Heart right ventricle (tissue), 16 donors: ENCODE measurements at places on chromosomes 16 and 17. TPM values are rescaled to one million over a fixed set of nuclear protein-coding genes. Genes with fewer than 3 reads are reported as not detected.

GRCh38 chr16:64437706-64438324, 684.0 kb downstream of the CDH11 start:
- DNase-seq = peak; percentile 23

- DNase-seq = peak; percentile 46
Measured at GRCh38 chr16:87979352-87979751, 28.1 kb downstream of the BANP start.

DNA sequence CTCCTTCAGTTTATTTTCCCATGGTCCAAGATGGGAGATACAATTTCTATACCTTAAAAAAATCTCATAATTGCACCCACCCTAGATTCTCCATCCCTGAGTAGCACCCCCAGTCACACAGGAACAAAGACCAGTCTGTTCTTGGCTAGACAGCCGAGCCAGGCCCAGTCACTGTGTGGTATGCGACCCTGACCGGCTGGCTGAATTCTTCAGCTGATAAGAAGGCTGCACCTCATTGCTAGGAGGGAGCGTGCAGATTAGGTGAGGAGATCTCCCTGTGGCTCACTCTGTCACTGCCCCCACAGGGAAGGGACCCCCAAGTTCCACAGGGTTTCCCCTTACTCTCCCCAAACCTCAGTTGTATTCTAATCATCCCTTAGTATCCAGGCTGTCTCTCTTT, 138.7 kb downstream of the SALL1 start:
- DNase-seq = no peak

- peak; percentile 72 for DNase-seq
Measured at GRCh38 chr17:40553694-40554534, 11.4 kb downstream of the CCR7 start.

DNA sequence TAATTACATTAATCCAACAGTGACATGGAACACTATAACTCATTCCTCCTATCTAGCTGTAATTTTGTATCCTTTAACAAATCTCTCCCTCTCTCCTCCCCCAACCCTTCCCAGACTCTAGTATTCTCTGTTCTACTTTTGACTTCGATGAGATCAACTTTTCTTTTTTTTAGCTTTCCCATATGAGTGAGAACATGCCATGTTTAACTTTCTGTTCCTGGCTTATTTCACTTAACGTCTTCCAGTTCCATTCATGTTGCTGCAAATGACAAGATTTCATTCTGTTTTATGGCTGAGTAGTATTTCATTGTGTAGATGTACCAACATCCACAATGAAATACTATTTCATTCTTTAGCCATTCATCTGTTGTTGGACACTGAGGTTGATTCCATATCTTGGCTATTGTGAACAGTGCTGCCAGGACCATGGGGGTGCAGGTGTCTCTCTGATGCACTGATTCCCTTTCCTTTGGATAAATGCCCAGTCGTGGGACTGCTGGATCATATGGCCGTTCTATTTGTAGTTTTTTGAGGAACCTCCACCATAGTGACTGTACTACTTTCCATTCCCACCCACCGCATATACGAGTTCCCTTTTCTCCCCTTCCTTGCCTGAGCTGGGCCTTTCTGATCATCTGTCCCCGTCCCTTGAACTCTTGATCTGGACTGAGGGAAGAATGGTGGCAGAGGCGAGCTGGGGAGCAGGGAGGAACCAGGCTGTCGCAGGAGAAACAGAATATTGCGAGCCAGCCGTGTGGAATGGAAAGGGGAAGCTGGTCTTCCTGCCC, 7.7 kb upstream of the CEP295NL start:
- DNase-seq = no peak

GRCh38 chr17:574061-574460, 140.6 kb downstream of the VPS53 start:
- peak; percentile 86 for DNase-seq

GRCh38 chr17:30273373-30273772, 18.4 kb downstream of the BLMH start:
- DNase-seq = no peak

DNA sequence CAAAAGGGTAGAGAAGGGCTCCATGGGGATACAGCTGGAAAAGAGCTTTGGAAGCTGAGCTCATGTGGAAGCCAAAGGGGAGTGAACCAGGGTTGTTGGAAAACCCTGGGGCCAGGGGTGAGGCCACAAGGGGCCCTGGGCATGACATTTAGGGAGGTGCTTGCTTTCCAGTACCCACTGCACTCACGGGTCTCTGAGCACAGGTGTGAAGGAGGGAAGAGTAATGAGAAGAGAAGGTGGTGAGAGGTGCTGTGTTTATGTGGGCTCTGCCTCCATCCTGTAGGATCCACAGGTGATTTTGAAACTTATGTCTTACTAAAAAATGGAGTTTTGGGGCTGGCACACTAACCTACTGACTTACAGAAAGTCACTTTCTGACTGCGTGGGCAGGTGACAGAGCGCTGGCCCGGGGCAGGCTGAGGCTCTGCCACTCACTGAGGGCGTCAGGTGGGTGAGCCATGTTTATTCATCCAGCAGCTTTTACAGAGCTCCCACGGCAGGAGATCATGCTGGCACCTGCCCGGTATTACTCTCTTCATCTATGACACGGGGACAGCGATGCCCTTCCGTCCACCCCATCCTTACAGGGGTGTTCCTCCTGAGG, 18.9 kb downstream of the KSR1 start:
- DNase-seq = no peak

DNA sequence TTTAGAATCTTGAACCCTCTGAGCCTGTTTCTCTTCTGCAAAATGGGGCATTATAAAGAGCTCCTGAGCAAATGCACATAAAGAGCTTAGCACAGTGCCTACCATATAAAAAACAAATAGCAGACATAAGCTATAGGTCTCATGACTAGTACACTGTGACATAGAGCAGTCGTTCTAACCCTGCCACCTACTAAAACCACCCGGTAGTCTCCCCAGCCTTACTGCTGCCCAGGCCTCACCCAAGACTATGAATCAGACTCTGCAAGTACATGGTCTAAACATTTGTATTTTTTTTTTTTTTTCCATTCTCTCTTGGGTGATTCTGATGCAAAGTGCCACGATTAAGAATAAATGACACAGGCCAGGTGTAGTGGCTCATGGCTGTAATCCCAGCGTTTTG, 33.9 kb downstream of the STX8 start:
- no peak for DNase-seq

DNA sequence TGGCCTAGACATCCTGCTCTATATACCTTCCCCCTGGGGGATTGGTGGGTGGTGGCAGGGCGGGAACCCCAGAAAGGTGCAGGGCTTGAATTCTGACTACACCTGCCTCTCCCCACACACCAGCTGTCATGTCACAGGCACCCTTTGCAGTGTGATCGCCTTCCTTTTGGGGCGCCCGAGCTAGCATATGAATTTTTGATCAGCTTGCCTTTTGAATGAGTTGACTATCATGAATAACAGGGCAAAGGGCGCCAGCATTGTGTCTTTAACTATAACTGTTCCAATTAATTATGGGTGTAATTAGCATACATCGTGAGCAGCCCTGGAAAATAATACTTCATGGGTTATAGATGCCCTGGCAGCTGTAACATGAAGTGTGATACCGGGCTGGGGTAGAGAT, 72.7 kb downstream of the CYLD start:
- DNase-seq = no peak

- DNase-seq = no peak
Measured at GRCh38 chr17:51526507-51526906, 266.2 kb downstream of the UTP18 start.

DNA sequence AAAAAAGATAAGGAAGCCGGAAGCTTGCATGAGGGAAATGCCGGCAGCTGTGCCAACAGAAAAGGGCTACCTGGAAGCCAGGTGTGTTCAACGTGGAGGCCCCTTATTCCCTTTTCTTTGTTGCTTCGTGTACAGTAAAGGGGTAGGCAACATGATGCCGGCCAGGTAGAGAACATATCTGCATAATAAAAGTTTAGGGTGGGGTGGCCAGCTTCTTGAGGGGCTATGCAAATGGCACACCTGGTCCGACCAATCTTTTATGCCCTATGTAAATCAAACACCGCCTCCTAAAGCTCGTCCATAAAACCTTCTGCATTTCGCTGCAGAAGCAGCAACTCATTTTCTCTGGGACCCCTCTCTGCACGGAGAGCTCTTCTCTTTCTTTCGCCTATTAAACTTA, 911.6 kb downstream of the KCNJ2 start:
- DNase-seq = no peak

DNA sequence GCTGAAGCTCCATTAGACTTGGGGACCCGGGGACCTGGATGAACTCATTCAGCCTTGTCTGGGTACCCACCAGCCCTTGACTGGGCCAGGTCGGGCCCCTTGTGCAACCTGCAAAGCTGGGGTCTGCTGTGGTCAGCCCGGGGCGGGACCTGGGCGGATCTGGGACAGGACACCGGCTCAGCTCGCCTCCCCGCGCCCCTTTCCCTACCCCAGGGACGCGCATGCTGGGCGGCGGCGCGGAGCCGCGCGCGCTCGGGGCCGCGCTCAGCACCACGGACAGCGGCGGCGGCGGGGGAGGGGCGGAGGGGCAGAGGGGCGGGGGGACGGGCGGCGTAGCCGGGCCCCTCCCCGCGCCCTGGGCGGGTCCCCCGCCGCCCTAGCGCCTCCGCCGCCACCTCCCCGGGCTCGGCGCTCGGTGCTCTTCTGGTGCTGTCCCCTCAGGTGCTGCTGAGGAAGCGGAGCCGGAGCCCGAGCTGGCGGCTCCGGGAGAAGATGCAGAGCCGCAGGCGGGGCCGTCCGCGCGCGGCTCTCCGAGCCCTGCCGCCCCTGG, 7.4 kb downstream of the ACD start:
- peak; percentile 16 for DNase-seq

DNA sequence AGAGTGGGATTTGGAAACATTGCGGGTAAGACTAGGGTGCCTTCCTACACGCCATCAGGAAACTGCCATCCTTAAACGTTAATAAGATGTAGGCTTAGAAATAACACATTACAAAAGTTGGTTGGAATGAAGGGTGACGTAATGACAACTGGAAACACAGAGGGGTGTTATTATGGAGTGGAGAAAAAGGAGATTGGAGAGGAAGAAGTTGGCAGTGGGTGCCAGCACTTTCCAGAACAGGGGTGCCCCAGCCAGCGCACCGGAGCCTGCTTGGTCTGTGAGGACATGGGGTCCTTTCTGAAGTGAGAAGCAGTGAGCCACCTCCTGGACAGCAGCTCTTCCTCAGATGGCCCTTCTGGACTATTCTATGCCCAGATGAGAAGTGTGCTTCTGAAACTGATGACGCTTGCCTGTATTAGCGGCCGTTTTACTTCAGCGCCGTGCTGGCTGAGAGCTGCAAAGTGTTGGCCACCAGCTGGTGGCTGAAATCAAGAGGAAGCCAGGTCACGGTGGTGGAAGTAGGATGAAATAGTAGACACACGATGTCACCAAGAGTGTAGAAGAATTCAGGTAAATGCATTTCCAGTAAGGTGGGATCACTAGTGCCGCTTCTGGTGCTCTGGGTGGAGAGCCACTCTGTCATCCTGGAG, 244.8 kb downstream of the NTN1 start:
- no peak for DNase-seq

Gene ARHGAP44
- 9.7 TPM for total RNA-seq

Gene KRTAP3-1
- total RNA-seq = not detected
